ENCODE measurements at places on chromosomes 7 and 10. TPM values are rescaled to one million over a fixed set of nuclear protein-coding genes. Genes with fewer than 3 reads are reported as not detected.

TMEM225B gene
- total RNA-seq, result not detected

DNA sequence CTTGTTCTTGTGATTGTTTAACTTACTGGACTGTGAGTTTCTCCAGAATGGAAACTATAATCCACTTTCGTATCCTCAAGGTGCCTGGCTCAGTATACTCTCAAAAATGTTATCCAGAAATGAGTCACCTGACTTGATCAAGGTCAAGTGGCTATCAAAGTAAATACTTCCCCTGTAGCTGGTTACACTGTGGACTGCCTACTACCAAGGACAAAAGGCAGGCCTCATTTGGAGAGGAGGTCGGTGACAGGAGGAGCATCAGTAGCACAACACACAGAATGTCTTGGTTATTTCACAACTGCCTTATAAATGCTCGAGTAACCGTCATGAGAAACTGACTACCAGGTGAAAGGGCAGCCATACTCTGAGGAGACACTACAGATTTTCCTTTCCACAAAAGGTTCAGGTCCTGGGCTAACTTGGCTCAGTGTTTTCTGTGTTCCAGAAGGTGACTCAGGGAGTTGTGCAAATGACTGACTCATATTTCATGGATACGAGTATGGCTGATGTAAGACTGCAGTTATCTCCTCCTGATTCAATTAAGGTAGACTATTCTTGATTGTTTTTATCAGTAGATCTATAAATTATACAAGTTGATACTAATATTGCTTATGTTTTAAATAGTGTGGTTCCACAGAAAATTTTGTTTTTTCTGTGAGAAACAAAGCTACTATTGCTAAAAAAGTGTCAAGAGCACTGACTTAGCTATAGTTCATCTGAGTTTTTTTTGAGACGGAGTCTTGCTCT lies 4.2 kb upstream of the CCNY start:
- no peak for DNase-seq

HSPA12A gene
- total RNA-seq, result 4.7 TPM

LLCFC1 gene
- not detected for total RNA-seq

SLC13A4 gene
- not detected for total RNA-seq

- DNase-seq, result no peak
Observed at GRCh38 chr7:12921751-12922345, 234.4 kb downstream of the ARL4A start.

MKX gene
- 0.28 TPM for total RNA-seq

SMKR1 gene
- total RNA-seq, result 1.3 TPM

GRCh38 chr7:158524749-158525635 lies 62.6 kb downstream of the PTPRN2 start:
- no peak for DNase-seq
